Activated CD8-positive, alpha-beta memory T cell treated with anti-CD3 and anti-CD28 coated beads for 1 hour (primary cell): ENCODE measurements at places on chromosomes 1 and 21.

DNA sequence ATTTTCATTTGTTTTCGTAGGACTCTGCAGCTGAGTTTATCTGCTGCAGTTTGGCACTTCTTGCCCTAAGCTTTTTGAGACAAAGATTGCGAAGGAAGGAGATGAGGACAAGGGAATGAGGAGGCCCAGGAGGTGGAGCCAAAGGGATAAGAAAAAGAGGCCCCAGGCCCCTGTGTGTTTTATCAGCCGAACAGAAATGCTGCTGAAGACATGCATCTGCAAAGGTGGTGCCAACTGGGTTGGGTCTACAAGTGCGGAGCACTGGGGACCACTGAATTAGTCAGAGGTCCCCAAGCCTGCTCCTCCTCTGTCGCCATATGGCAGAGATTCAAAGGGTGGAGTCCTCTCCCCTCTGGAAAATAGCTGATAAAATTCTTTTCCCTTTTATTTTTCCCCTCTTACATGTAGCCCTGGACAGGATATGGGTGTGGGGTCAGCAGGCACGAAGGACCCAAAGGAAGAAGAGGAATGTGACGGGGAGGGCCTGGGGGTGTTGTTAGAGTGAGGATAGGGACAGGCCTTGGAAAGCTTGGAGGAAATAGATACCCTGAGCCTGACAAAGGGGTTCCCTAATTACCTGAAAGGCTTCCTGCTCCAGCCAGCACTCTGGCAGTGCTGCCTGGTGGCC is 2.7 kb downstream of the CD34 start:
- DNase-seq = no peak

DNA sequence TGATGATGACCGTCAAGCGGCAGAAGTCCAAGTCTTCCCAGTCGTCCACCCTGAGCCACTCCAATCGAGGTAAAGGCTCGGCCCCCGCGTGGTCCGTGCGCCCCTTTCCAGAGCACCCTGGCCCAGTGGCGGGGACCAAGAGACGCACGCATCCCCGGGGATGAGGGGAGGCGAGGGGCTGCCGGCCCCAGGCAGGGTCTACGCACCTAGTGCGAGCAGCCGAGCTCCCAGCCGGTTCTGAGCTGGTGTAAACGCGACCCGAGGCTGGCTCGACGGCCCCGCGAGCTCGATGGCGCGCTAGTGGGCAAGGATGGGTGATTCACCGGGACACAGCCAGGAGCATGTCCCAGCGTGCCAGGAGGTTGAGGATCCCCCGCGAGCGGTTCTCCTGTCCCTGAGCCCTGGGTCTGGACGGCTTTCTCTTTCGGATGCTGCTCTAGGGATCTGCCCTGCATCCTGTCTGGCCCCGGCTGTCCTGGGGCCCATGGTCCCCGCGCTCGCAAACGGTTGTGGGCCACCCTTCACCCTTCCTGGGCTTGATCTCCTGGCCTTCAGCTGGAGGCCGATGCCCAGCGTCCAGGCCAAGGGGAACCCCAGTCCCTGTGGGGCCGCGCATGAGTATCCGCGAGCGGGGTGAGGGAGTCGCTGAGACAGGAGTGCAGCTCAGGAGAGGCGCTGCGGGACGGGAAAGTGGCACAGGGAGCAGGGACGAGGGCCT is 689 bp downstream of the PKP1 start:
- DNase-seq = no peak

GRCh38 chr1:165375623-165376022 is 19.1 kb upstream of the LMX1A start:
- DNase-seq = no peak

- DNase-seq = no peak
Measured at GRCh38 chr1:230255991-230256390, 170.1 kb downstream of the PGBD5 start.

GRCh38 chr1:11703357-11704193 is 12.1 kb downstream of the DRAXIN start:
- DNase-seq = no peak

DNA sequence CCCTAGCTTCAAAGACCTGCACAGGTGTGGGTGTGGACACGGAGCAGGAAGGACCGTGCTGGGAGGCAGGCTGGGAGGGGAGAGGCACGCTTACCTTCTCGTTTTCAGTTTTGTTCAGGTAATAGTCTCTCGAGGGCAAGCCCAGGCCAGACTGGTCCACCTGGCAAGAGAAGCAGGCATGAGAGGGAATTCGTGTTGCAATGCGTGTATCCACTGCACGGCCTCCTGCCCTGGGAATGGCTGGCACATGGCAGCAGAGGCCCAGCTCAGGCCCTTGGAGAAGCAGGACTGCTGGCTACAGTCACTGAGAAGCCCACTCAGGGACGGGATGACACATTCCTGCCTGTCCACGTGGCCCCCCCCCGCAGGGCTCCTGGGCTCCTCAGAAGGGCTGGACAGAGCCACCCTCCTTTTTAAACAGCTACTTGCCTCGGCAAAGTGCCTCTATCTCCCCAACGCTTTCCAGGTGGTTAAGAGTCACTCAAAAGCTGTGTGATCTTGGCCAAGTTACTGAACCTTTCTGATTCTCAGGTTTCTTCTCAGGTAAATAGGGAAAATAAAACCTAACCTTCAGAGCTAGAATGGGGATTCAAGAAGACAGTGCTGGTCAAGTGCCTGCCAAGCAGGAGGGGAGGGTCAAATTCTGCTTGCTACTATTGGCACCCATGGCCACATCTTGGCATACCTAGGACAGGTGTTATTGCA is 32.7 kb downstream of the ECE1 start:
- DNase-seq = no peak
